Astrocyte of the hippocampus (primary cell): ENCODE measurements at places on chromosomes 4 and X.
A peak's percentile ranks its signal among the peaks of the same experiment; 100 is the strongest.

DNA sequence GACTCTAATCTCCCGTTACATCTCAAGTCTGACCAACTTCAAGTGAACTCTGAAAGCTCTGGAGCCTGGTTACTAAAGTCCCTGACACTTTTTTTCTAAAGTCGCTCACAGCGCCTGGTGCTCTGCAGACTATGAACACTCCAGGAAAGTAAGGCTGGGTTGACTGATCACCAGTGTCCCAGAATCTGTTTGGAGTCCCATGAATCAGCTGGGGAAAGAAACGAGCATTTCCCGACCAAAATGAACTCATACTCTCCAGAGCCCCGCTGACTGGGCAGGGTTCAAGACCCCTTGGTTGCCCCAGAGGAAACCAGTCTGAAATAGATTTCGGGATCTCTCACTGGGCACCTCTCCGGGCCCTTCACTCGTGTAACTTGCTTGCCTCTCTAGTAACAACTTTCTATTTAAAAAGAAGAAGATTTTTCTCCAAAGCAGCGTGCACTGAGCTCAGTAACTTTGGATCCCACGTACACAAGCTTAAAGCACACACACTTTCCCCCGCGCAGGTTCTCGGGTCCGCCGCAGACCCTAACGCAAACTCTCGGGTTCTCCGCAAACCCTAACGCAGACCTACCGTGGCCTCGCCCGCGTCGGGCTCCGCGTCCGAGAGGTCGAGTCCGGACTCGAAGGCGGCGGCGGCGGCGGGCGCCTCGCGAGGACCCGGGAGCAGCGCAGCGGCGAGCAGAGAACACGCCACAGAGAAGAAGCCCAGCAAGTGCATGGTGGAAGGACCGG, 964 bp downstream of the VEGFC start:
- peak; percentile 70 for DNase-seq

GRCh38 chrX:130172127-130172845, 524 bp downstream of the RAB33A start:
- no peak for DNase-seq

DNA sequence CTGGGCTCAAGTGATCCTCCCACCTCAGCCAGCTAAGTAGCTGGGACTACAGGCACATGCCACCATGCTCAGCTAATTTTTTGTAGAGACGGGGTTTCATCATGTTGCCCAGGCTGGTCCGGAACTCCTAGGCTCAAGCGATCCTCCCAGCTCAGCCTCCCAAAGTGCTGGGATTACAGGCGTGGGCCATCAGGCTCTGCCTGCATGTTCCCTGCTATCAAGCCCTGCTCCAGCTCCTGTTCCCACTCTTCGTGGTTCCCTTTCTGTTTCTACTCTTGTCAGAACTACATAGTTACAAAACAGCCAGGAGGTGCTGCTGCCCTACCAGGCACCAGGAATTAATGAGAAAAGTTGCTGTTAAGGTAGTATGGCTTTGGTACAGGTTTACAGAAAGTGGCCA, 8.7 kb downstream of the TIMP1 start:
- DNase-seq, result no peak

- peak; percentile 21 for DNase-seq
These were observed 62.3 kb downstream of the STAG2 start for GRCh38 chrX:124023838-124024238.

GRCh38 chrX:41781500-41781899, 57.5 kb downstream of the GPR82 start:
- peak; percentile 44 for DNase-seq

DNA sequence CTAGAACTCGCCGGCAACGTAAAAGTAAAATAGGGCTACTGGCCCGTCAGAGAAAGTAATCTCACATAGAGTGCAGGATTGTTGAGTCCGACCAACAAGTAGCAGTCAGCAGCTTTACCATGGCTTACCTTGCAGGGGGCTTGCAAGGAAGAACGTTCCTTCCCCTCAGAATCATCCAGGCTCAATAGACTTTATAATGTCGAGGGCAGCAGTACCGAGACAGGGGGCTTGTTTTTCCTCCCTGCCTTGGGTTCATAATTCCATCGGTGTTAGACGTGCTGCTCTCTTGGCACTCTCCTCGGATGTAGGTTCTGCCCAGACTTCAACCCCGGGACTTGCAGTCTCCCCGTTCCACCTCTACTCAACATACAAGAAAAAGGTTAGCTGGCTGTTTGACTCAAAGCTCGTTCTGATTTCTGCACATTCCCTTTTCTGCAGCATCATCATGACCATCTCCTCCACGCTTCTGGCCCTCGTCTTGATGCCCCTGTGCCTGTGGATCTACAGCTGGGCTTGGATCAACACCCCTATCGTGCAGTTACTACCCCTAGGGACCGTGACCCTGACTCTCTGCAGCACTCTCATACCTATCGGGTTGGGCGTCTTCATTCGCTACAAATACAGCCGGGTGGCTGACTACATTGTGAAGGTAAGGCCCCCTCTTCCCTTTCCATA, 1.5 kb downstream of the SLC10A4 start:
- no peak for DNase-seq

DNA sequence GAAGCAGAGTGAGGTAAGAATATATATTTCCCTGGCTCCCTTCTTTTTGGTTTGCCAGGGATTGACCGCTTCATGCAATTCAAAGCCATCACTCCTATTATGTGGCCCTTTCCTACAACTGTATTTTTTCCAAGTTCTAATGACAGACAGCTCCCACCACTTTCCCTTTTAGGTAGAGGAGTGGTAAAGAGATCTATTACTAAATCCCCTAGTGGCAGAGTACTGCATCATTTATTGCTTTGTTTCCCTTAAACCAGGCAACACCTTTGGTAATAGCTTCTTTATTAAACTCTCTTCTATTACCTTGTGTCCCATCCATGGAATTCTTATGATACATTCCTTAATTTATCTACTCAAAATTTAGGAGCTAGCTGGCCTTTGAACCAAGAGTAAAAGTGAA, 90.7 kb downstream of the CNOT6L start:
- no peak for DNase-seq

DNA sequence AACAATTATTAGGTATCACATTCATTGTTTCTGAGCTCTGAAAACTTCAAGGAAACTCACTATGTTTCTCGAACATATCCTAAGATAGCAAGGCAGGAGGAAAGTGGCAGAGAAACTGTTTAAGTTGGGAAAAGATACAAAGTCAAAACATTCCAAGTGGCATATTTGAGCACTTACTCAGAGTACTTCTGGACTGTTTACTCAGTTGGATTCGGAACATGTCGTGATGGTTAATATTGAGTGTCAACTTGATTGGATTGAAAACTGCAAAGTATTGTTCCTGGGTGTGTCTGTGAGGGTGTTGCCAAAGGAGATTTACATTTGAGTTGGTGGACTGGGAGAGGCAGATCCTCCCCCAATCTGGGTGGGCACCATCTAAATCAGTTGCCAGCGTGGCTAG, 298.3 kb downstream of the IL1RAPL2 start:
- DNase-seq, result peak; percentile 15

- peak; percentile 34 for DNase-seq
These were observed 586.0 kb upstream of the AADAT start for GRCh38 chr4:170675568-170676262.

GRCh38 chr4:78337244-78338020, 214.1 kb upstream of the ANXA3 start:
- no peak for DNase-seq

GRCh38 chr4:185212581-185212980, 3.2 kb downstream of the SNX25 start:
- no peak for DNase-seq

DNA sequence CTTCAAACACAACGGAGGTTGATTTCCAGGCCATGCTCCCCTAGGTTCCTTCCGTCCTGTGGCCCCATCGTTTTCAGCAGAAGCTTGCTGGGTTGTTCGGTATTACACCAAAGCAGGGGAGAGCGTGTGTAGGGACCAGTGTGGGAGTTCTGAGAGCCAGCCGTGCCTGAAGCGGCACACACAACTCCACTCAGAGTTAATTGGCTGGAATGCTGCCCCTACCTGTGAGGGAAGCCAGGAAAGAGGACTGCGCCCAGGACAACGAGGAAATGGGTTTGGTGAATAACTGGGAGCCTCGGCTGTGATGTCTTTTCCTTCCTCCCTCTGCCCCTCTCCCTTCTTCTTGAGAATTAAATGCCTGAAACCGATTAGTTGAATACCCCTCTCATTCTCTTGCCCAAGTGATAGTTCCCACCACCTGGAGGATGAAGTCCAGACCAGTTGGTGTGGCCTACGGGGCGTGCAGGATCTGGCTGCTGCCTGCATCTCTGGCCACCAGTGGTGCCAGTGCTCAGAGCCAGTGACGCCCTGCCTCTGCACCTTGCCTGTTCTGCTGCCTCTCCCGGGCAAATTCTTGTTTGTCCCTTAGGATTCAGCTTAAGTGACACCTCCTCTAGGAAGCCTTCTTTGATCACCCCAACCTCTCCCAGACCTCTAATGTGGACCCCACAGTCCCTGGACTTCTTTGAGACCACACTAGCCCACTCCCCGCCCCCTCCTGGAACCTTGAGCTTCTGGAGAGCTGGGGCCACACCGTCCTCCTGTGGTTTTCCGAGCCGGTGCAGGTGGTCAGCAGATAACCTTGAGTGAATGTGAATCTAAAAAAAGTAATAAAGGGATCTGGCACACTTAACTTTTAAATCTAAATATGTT, 33.6 kb downstream of the TBC1D14 start:
- DNase-seq, result peak; percentile 32

- no peak for DNase-seq
These were observed 109.9 kb upstream of the BCOR start for GRCh38 chrX:40207626-40208025.

GRCh38 chr4:145839151-145839550, 99.5 kb downstream of the ZNF827 start:
- DNase-seq, result peak; percentile 10

DNA sequence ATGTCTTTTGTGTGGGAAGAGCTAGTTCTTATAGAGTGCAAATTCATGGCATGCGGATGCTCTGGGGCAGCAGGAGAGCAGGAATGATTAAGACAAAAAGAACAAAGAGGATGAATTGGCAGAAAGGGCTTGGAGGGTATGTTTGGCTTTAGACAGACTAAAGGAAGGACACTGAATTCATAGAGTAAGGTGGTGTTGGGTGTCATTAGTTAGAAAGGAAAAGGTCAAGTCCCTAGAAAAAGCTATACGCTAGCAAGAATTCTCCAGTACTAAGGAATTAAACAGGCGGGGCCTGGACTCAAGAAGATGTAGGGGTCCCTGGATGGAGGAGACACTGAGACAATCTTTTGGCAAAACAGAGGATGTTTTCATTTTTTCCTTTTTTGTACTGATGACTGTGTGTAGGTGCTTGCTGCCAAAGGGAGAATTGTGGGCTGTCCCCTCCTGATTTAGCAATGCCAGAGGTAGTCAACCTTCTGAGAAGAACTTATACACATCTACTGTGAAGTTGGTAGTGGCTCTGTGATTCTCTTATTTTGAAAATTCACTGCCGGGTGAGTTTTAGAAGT, 391.0 kb downstream of the SPRY1 start:
- DNase-seq, result no peak

DNA sequence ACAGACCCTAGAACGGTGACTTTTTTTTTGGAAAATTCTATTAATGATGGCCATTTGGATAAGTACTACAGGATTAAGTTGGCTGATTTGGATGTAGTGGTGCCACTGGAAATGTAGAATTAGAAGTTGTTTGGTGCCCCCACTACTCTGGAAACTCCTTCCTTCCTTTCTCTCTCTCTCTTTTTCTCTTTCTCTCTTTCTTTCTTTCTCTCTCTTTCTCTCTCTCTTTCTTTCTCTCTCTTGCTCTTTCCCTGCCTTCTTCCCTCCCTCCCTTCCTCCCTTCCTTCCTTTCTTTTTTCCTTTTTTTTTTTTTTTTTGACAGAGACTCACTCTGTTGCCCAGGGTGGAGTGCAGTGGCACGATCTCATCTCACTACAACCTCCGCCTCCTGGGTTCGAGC, 2.7 kb downstream of the GAR1 start:
- no peak for DNase-seq

DNA sequence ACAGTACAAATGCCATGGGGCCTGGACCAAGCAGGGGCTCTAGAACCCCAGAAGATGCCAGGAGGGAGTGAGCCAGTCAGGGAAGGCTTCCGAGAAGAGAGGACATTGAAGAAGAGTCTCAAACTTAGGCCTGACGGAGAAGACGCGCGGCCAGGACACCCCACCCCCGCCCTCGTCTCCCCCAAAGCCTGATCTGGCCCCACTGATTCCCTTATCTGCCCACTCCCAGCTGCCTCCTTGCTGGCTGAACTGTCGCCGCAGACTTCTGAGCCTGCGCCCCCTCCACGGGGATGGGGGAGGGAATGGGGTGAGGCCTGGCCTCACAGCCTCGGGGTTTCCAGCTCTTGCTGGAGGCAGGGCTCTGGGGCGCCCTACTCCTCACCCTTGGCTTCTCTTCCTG, 3.6 kb upstream of the GATA1 start:
- no peak for DNase-seq

DNA sequence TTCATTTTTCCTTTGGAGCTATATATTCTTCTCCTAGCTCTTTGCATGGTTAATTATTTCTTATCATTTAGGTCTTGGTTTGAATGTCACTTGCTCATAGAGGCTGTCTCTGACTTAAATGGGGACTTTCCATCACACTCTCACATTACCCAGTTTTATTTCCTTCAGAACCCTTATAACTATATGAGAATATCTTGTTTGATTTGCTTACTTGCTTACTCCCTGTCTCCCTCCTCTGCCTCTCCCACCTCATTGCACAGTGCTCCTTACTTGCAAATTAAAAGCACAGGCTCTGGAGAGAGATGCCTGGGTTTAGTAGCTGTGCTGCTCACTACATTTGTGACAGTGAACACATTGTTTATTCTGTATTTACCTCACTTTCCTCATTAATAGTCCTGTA, 174.6 kb downstream of the SOWAHB start:
- DNase-seq, result no peak

GRCh38 chrX:153320555-153321184, 897 bp downstream of the PNMA6F start:
- no peak for DNase-seq

GRCh38 chrX:131677655-131678628, 134.1 kb downstream of the OR13H1 start:
- DNase-seq, result peak; percentile 48

DNA sequence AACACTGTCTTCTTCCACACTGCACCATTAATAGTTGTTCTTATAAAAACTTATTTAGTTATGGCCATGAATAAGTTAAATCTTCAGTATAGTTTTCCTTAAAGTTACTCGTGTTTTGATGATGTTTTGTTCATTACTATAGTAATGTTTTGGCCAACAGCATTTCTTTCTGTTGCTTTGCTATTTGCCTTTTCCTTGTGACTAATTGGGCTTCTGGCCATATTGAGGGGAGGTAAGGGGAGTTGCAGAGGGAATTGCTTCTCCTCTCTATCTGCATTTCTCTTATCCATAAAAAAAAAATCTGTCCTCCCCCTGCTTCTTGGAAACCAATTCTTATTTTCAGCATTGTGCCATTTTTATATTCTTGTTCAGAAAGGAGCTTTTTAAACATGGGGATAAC, 42.7 kb upstream of the ZCCHC12 start:
- DNase-seq, result peak; percentile 13
